Effector memory CD8-positive, alpha-beta T cell (primary cell): ENCODE measurements at places on chromosomes 7 and 10.

GRCh38 chr10:107144490-107144889 is 20.0 kb downstream of the SORCS1 start:
- DNase-seq = no peak
- H3K4me1 ChIP-seq = no peaks in the 10 kb centered on the region
- H3K4me3 ChIP-seq = no peak overlapping the region
- no peaks in the 10 kb centered on the region for H3K36me3 ChIP-seq

DNA sequence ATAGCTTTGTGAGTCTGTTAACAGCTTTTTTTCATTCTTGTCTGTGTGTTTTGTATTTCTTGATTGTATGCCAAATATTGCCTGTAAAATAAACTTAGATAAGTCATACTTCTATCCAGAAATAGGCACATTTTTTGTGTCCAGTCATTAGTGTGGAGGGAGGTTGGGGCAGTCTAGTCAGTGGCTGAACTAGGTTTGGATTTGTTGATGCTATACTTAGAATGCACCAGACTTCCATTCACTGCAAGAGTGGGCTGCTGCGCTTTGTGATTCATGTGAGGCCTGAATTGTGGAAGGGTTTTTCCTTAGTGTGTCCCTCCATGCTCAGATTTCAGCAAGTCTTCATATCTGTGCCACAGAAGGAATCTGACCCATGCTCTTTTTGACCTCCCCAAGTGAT is 50.0 kb downstream of the TRUB1 start:
- H3K36me3 ChIP-seq = peaks cover 2% of the 10 kb centered on the region
- no peak overlapping the region for H3K4me3 ChIP-seq
- no peak for DNase-seq
- H3K27me3 ChIP-seq = no peaks in the 10 kb centered on the region

DNA sequence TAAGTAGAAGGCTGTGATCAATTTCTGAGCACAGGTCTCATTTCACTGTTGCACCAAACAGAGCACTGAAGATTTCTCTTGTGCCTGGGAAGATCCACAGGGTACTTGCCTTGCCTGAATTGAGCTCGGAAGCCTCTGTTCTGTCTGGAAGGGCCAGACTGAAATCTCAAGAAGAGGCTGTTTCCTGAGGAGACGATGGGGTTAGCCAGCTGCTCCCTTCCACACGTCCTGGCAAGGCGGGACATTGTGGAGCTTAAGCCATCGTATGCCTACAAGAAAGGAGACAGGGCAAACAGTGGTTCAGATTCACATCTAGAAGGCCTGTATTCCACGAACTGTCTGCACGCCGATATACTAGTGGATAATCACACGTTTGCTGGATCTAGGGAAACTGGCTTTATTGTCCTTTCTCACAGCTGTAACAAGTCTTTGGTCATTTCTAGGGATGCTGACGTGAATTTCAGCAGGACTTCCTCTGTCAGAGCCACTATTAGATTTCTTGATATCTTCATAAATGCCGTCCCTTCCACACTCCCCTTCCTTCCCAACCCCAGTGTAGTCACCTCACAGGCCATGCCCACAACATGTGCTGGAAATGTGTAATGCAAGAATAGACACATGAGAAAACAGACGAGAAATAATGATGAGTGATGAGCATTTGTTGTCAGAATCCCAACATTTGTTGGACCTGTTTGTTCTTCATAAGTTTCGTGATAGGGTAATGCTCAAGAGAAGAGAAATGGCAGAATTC is 137.2 kb upstream of the RSU1 start:
- DNase-seq = no peak
- no peaks in the 10 kb centered on the region for H3K27me3 ChIP-seq
- H3K4me1 ChIP-seq = no peaks in the 10 kb centered on the region

DNA sequence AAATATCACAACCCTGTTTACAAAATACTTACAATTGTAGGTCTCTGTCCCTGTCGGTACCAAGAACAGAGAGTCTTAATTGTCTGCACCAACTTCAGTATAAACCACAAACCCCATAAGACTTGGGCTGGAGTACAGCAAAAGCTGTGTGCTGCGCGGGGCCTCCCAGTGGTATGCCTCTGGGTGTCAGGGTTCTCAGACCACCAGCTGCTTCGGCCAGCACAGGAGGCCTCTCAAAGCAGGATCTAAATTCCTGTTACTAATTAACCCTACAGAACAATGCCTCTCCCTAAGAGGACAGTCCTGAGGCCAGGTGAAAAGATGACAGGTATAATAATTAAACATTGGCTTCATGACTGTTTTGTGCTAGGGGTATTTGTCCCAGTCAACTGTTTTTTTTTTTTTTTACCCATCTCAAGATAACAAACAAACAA is 957 bp upstream of the SVIL start:
- DNase-seq = peak; percentile 41
- H3K36me3 ChIP-seq = peaks cover 13% of the 10 kb centered on the region
- peaks cover 43% of the 10 kb centered on the region for H3K4me1 ChIP-seq

- H3K27me3 ChIP-seq = no peaks in the 10 kb centered on the region
- no peak overlapping the region for H3K4me3 ChIP-seq
- H3K4me1 ChIP-seq = no peaks in the 10 kb centered on the region
Measured at GRCh38 chr10:61438141-61438988, 14.8 kb downstream of the TMEM26 start.

GRCh38 chr10:6576326-6576725 is 3.8 kb downstream of the PRKCQ start:
- peak overlapping the region; percentile 66 for H3K4me3 ChIP-seq
- peaks cover 60% of the 10 kb centered on the region for H3K4me1 ChIP-seq
- peaks cover 31% of the 10 kb centered on the region for H3K36me3 ChIP-seq
- peak overlapping the region; percentile 77 for H3K27ac ChIP-seq

GRCh38 chr7:11290863-11291262 is 317.2 kb downstream of the PHF14 start:
- H3K4me3 ChIP-seq = no peak overlapping the region
- no peaks in the 10 kb centered on the region for H3K4me1 ChIP-seq
- H3K27me3 ChIP-seq = peaks cover 6% of the 10 kb centered on the region
- DNase-seq = no peak

DNA sequence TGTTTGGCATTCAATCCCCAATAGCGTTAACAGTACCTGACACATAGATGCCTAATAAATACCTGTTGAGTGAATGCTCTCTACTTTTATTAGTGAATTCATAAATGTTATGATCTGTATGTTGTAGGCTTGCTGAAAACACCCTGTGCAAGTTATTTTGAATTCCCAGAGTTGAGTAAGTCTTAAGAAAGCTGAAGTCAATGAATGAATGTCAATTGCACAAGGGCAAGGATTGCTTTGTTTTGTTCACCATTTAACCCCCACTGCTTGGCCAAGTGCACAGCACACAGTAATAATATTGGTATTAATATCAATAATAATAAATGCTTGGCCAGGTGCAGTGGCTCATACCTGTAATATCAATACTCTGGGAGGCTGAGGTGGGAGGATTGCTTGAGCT is 10.2 kb downstream of the CPA1 start:
- peaks cover 12% of the 10 kb centered on the region for H3K4me1 ChIP-seq
- H3K4me3 ChIP-seq = no peak overlapping the region
- H3K36me3 ChIP-seq = no peaks in the 10 kb centered on the region
- no peak for DNase-seq
- H3K27ac ChIP-seq = no peak overlapping the region

DNA sequence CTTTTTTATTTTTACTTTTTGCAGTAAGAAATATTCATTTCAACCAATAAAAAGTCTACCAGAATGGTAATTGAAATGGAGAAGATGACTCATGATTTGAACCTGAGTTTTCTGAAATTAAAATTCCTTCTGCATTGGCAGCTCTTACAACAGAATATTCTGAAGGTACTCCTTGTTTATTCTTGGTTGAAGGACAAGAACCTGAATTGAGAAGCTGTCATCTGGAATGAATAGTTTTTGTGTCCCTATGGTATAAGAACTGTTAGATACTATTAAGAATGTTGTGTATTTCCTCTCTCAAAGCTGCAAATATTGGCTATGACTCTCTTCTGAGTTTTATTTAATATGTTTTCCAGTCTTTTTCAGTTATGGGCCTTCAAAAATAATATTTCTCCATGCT is 56.1 kb downstream of the CDK1 start:
- no peak for DNase-seq
- H3K4me3 ChIP-seq = no peak overlapping the region
- no peaks in the 10 kb centered on the region for H3K36me3 ChIP-seq
- H3K27ac ChIP-seq = no peak overlapping the region
- peaks cover 21% of the 10 kb centered on the region for H3K27me3 ChIP-seq
- no peaks in the 10 kb centered on the region for H3K4me1 ChIP-seq

DNA sequence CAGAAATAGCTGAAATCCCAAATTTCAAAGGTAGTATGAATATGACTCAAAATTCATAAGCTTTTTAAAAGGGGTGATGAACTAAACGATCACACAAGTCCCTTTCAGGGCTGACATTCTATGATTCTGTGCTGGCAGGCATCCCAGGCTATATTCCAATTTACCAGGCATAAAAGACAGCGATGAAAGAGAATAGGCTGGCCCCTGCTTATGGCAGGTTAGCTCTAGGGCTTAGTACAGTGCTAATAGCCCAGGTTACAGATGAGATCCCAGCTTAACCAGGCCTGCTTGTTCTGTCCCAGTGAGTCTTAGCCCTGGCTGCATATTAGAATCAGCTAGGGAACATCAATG is 56.4 kb downstream of the CDHR3 start:
- DNase-seq = no peak
- no peak overlapping the region for H3K4me3 ChIP-seq
- H3K27ac ChIP-seq = no peak overlapping the region
- H3K4me1 ChIP-seq = peaks cover 32% of the 10 kb centered on the region
- H3K36me3 ChIP-seq = peaks cover 5% of the 10 kb centered on the region

DNA sequence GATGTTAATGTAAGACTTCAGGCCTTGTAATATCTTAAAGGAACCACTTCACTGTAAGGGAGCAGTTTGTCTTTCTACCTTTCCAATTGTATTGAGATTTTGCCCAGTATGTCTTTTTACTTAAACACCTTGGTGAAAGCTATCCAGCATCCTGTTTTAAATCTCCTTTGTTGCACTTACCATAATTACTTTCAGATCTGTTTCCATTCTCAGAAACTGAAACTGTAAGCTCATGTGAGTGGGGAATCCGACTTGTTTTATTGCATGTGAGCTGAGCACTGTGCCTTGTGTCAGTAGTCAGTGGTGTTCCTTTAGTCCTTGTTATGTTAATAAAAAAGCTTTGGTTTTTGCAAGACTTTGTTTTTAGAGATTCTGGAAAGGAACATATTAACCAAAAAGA is 42.2 kb downstream of the BMPR1A start:
- H3K4me3 ChIP-seq = no peak overlapping the region
- H3K27ac ChIP-seq = no peak overlapping the region
- H3K4me1 ChIP-seq = peaks cover 9% of the 10 kb centered on the region
- DNase-seq = no peak
- peaks cover 3% of the 10 kb centered on the region for H3K36me3 ChIP-seq

GRCh38 chr10:129223363-129223762 is 243.7 kb upstream of the MGMT start:
- H3K4me3 ChIP-seq = no peak overlapping the region
- H3K27me3 ChIP-seq = no peaks in the 10 kb centered on the region
- no peaks in the 10 kb centered on the region for H3K36me3 ChIP-seq
- no peaks in the 10 kb centered on the region for H3K4me1 ChIP-seq
- H3K27ac ChIP-seq = no peak overlapping the region

DNA sequence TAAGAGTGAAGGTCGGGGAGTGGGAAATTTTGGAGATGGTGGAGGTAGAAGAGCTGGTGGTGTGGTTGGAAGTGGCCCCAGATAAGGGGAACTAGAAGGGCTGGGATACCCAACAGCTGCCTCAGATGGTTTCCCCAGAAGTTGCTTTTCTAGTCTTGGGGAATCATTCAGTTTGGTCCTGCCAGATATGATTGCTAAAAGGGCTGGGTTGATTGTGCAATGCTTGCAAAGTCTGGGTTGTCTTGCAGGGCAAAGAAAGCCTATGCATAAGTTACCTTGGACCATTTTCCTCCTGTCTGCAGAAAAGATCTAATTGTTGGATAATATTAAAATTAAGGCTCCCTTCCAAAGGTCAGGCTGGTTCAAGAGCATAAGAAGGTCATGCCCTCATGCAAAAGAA is 213.8 kb upstream of the ZNF804B start:
- H3K4me3 ChIP-seq = no peak overlapping the region
- H3K27me3 ChIP-seq = no peaks in the 10 kb centered on the region
- no peaks in the 10 kb centered on the region for H3K4me1 ChIP-seq

GRCh38 chr7:78912781-78913180 is 540.7 kb downstream of the MAGI2 start:
- no peaks in the 10 kb centered on the region for H3K4me1 ChIP-seq
- no peaks in the 10 kb centered on the region for H3K27me3 ChIP-seq
- H3K36me3 ChIP-seq = no peaks in the 10 kb centered on the region
- H3K4me3 ChIP-seq = no peak overlapping the region
- no peak for DNase-seq
- H3K27ac ChIP-seq = no peak overlapping the region

- H3K4me1 ChIP-seq = no peaks in the 10 kb centered on the region
- H3K27me3 ChIP-seq = peaks cover 49% of the 10 kb centered on the region
- no peak overlapping the region for H3K4me3 ChIP-seq
- H3K27ac ChIP-seq = no peak overlapping the region
Measured at GRCh38 chr10:87579563-87579962, 74.9 kb downstream of the MINPP1 start.

DNA sequence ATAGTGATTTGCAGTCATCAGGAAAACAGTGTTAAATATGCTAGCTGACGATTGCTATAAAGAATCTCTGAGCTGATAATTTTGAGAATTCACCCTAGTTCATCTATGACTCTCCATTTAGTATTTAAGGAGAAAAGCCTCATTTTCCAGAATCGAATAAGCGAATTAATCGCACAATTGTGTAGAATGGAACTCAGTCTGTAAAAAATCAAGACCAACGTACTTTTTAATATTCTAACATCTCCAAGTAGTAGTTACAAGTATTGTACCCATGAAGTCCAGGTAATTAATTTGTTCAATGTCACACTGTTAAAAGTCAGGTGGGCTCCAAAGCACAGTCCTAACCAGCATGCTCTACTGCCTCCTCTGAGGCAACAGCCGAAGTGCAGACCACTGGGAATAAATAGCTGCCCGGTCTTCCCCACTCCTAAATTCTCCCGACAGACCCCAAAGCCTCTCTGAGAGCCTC is 380 bp upstream of the AGBL3 start:
- peaks cover 11% of the 10 kb centered on the region for H3K36me3 ChIP-seq
- H3K4me1 ChIP-seq = peaks cover 10% of the 10 kb centered on the region
- no peak for DNase-seq
- H3K27me3 ChIP-seq = no peaks in the 10 kb centered on the region
- peak overlapping the region; percentile 97 for H3K27ac ChIP-seq
- peak overlapping the region; percentile 97 for H3K4me3 ChIP-seq

DNA sequence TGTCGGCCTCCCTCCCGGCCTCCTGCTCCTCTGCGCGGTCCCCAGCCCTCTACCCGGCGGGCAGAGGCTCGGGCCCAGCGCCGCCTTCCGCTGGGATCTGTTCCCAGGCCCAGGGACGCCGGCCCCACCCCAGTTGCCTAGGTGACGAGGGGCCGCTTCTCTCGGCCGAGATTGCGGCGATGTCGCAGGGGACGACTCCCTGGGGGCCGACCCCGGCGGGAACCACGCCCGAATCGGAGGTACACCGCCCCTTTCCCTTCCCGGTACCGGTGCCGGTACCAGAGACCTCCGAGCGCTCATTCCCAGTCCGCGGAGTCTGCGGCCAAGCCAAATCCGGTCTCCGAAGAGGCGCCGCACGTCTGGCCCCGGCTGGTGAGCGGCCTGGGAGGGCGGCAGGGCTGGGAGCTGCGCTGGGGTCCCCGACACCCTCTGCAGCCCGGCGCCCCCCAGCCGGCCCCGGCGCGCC is at the start of gene CABCOCO1:
Gene CABCOCO1 (plus strand): TSS at position 136 of the 466 bp plus-strand sequence. CDS start 44 bp downstream, at position 180.
- H3K27ac ChIP-seq = no peak within 1 kb of the TSS
- H3K4me1 ChIP-seq = no peaks in the 10 kb centered on the region
- H3K27me3 ChIP-seq = peaks cover 14% of the 10 kb centered on the region
- DNase-seq = no peak
- H3K36me3 ChIP-seq = no peaks in the 10 kb centered on the region
